ENCODE measurements at places on chromosomes 2 and 18. TPM values are rescaled to one million over a fixed set of nuclear protein-coding genes. Genes with fewer than 3 reads are reported as not detected.

Gene TMEFF2
- polyA plus RNA-seq = not detected

Gene MAPK4
- 9.4 TPM for polyA plus RNA-seq

Gene GPC1
- polyA plus RNA-seq = not detected

Gene KCNG2
- 0.32 TPM for polyA plus RNA-seq

Gene LBX2
- 0.78 TPM for polyA plus RNA-seq

Gene DNER
- 1.4 TPM for polyA plus RNA-seq

Gene BCL2
- polyA plus RNA-seq = 19.3 TPM

Gene CDH19
- not detected for polyA plus RNA-seq

Gene C2orf78
- polyA plus RNA-seq = not detected

Gene SH2D6
- polyA plus RNA-seq = 0.99 TPM

Gene SCYGR4
- polyA plus RNA-seq = not detected

DNA sequence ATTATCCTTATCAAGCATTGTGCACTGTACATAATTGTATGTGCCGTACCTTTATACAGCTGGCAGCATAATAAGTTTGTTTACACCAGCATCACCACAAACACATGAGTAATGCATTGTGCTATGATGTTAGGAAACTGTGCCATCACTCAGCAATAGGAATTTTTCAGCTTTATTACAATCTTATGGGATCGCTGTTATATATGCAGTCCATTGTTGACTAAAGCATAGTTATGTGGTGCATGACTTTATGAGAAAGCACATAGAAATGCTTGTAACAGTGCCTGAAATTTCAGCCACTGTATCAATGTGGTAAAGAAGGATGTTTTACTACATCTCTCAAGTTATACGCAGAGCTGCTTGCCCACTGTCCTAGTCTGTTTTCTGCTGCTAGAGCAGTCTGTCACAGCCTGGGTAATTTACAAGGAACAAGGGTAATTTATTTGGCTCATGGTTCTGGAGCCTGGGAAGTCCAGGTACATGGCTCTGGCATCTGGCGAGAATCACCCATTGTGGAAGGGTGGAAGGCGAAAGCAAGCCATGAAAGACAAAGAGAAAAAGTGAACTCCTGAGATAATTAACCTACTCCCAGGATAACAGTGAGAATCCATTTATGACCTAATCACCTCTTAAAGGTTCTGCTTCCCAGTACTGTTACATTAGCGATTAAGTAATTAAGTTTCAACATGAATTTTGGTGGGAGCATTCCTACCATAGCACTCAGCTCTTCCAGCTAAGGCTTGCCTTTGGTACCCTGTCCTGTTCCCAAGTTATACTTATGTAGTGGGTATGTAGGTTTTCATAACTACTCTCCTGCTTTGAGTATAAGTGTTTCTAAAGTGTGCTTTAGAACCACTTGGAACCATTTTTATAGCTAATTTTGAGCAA is 4.6 kb downstream of the MAP3K20 start:
- DNase-seq = no peak

- DNase-seq = no peak
Measured at GRCh38 chr18:33232318-33232626, 208.2 kb downstream of the CCDC178 start.

GRCh38 chr2:129803032-129803431 is 176.4 kb upstream of the RAB6C start:
- no peak for DNase-seq

DNA sequence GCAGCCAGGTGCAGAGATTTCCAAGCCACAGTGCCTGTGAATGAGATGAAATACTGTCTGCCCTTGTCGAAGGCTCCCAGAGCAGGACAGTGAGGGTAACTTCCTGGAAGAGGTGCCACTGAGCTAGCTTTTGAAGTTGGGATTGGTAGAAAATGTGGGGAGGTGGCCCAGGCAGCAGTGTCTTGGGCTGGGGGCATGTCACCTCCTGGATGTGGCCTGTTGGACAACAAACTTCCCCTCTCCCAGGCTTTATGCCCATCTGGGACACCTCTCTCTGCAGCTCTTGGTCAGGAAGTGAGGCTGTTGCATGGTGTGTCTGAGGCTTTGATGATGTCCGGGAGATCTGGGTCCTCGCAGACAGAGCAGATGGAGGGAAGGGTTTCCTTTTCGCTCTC is 151.4 kb downstream of the DYSF start:
- no peak for DNase-seq

GRCh38 chr18:33745871-33746545 is 168.0 kb downstream of the ASXL3 start:
- DNase-seq = no peak

GRCh38 chr2:75340560-75340959 is 141.2 kb upstream of the TACR1 start:
- no peak for DNase-seq

- peak; percentile 44 for DNase-seq
Measured at GRCh38 chr18:46411867-46412690, 244.9 kb downstream of the LOXHD1 start.

DNA sequence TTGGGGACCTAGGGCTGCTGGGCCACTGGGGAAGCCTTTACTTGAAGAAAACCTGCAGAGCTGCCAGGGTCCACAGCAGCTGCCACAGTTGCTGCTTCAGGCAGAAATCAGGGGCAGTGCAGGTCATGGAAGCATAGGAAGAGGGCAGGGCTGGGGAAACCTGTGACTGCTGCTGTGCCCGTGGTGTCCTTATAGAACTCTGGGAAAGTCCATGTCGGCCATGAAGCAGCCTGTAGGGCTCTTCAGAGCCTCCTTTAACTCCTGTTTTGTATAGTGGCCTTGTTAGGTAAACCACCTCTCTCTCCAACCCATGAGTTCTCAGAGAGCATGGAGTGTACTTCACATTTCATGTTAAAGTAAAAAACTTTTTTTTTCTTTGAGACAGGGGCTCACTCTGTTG is 62.1 kb downstream of the SMAD4 start:
- no peak for DNase-seq

DNA sequence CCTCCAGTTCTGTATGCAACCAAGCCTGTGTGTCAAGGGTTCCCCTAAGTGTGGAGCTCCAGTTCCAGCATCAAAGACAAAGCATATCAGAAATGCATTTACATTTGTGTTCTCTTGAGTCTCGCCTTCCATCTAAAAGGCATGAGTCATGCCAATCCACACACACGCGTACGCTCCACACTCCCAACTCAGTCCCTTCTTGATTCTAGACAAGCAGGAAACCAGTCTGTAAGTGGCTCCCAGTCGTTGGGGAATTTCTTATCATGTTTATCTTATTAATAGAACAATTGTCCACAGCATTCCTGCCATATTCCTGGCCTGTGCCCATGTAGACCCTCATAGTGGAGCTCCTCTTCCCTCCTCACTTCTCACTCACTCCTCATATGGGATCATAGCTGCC is 86.4 kb upstream of the SLC35G4 start:
- DNase-seq = no peak

- no peak for DNase-seq
Measured at GRCh38 chr2:152354069-152354755, 19.2 kb downstream of the FMNL2 start.

GRCh38 chr2:133390156-133390555 is 178.1 kb downstream of the NCKAP5 start:
- DNase-seq = no peak

DNA sequence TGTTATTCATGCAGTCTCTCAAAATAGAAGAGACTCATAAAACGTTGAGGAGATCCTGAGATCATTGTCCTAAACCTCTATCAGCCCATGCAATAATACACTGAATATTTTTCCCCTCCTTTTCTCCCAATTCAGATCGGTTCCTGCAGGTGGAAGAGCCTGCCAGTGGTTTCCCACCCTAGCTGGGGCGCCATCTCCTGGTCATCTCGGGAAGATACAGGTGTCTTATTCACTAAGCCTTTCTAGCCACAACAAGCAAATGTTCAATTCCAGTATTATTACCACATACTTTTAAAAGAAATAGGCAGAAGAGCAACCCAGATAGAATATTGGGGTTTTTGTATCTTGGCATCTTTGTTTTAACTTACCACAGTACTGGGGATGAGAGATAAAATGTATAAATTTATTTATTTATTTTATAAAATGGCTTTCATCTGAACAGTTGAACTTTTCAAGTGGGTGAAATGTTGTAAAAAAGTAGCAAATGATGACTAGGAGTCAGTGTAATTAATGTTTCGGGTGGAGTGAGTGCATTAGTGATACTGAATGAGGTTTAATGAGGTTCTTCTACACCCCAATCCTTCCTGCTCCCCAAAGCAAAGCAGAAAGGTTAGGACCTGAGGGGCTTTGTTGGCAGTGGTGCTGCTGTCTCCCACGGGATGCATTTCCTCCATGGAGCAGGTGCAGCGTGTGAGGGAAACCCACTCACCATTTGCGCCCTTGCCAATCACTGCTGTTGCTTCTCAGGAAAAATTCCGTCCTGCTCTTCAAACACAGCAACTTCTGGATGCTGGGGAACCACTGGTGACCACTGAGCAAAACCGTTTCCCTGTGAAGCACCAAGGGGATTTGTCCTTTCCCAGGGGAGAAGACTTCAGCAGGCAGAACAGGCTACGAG is 147.1 kb upstream of the FHL2 start:
- peak; percentile 36 for DNase-seq

- DNase-seq = no peak
Measured at GRCh38 chr18:70135604-70136003, 69.9 kb downstream of the RTTN start.

DNA sequence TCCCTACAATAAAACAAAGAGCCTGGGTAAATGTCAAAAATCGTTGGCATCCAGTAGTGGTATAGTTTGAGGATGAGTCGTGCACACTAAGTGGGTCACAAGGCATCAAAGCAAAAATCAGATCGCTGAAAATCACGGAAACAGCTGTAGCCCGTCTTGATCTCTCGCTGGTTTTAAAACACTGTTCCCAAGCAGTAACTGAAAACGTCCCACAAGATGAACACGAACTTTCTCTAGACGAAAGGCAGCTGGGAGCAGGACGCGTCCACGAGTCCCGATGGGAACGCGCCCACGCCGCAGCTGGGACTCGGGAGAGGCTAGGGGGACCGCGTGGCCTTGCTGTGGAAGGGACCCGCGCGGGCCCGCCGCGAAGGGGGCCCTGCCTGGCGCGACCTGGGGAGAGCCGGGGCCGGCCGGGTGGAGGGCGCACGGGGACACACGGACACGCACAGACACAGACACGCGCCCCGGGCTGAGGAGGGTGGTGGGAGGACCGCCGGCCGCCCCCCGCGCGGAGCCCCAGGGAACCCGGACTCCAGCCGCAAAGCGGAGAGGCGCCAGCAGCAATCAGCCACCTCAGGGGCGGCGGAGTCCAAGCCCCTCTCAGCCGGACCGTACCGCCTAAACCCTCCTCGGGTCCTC is 651 bp downstream of the STK17B start:
- peak; percentile 47 for DNase-seq

DNA sequence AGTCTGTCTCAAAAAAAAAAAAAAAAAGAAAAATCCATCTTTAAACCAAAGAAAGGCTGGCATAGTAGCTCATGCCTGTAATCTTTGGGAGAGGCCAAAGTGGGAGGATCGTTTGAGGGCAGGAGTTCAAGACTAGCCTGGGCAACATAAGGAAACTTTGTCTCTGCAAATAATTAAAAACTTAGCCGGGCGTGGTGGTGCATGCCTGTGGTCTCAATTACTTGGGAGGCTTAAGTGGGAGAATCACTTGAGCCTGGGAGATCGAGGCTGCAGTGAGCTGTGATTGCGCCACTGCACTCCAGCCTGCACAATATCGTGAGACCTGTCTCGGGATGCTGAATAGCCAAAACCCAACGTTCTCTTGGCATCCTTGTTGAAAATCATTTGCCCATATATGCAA is 6.1 kb downstream of the CNOT11 start:
- no peak for DNase-seq

GRCh38 chr2:205837663-205838062 is 155.4 kb downstream of the NRP2 start:
- no peak for DNase-seq

GRCh38 chr2:97871096-97871780 is 124.5 kb downstream of the TMEM131 start:
- DNase-seq = no peak

GRCh38 chr2:151946899-151947812 is 118.9 kb upstream of the ARL5A start:
- DNase-seq = peak; percentile 25
